ENCODE measurements at places on chromosomes 4 and X. TPM values are rescaled to one million over a fixed set of nuclear protein-coding genes. Genes with fewer than 3 reads are reported as not detected.

- DNase-seq = no peak
Measured at GRCh38 chrX:77743720-77744119, 42.3 kb downstream of the ATRX start.

- no peak for DNase-seq
Measured at GRCh38 chr4:90198086-90198847, 71.1 kb downstream of the CCSER1 start.

GRCh38 chr4:177190995-177191580 is 118.6 kb upstream of the NEIL3 start:
- no peak for DNase-seq

DNA sequence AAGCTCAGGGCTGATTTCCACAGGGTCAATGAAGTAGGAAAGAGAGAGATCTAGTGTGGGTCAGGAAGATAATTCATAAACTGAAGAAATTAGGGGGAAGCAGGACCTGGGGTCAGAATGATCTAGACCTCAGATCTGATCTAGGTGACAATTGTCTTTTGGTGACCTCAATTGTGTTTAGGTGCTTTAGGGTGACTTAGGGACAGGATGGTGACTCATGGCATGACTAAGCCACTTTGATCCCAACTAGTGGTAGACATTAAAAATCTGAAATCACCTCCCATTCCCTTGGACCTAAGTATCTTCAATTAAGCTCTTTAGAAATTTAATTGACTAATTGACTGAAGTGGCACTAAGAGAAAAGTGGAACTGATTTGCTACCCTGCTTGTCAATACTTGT is 36.7 kb upstream of the GRXCR1 start:
- no peak for DNase-seq

GRCh38 chrX:111083081-111083480 is 12.9 kb upstream of the PAK3 start:
- DNase-seq = no peak

LEF1 gene
- total RNA-seq = 9.5 TPM

GRCh38 chr4:36326476-36327029 is 45.1 kb downstream of the DTHD1 start:
- no peak for DNase-seq

DNA sequence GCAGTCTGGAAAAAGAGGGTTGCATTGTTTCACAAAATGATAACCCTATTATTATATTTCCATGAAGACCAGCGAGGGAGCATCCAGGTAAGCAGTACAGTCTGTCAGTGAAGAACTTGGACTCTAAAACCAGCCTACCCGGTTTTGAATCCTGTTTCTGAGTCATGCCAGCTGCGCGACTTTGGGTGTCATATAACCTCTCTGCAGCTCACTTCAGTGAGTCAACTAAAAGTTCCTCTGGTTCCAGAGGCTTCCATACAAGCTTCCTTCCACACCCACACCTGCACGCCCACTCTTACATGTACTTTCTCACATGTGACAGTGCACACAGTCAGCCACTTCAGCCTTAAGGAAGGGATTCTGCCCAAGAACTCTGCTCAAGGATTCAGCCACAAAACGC is 49.8 kb upstream of the PRPS2 start:
- DNase-seq = peak; percentile 6

- DNase-seq = no peak
Measured at GRCh38 chrX:88325634-88326033, 421.4 kb upstream of the CPXCR1 start.

DNA sequence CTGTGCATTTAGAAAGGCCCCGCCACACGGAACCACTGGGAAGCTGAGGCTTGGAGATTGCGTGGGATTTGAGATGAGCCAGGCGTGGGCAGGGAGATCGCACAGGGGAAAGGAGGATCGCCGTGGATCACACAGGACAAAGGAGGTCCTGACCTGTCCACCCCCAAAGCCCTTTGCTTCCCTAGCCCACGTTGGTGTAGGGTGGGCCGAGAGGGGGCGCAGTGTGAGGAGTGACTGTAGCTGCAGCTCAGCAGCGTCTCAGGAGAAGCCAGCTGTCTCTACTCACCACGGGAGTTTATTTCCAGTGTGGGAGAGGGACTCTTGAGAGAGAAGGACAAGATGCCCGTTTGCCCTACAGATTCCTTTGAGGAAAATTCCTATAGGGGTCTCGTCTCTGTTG is 62.1 kb downstream of the TBL1X start:
- no peak for DNase-seq

GRCh38 chr4:123430501-123430900 is 33.9 kb downstream of the SPRY1 start:
- DNase-seq = no peak

GRCh38 chrX:134599184-134599914 is 58.9 kb downstream of the PLAC1 start:
- DNase-seq = no peak

SPATA4 gene
- 0.11 TPM for total RNA-seq

DNA sequence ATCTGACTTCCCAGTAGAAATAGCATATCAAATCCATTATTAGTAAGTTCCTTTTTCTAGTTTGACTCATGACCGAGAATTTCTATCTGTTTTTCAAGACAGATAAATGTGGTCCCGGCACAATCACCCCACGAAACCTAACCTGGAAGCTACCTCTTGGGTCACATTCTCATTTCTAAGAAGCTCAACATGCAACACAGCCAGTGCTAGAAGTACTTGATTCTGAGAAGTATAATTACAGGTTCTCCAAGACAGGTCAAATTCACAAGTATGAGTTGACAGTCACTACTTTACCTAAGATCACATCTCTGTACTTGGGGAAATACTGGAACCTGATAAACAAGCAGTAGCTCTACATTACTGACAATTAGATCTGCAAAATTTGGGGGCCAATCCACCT is 54.0 kb upstream of the PLAC1 start:
- no peak for DNase-seq

TCEAL7 gene
- total RNA-seq = 74.0 TPM

DNA sequence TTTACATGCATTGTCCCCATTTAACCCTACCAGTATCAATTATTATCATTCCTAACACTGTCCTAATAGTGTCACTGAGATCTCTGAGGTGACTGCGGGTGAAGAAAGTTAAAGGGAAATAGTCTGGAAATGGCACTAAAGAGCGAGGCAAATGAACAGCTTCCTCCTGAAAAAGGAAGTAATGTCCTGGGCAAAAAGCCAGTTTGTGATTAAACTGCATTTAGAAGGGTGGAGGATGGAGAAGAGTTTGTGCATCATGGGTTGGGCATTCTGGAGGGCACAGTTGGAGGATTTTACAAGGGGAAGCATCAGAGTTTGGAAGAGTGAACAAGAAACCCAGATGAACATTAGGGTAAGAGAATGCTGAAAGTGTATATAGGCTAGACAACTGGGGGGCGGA is 60.5 kb upstream of the SLC25A4 start:
- DNase-seq = no peak

- no peak for DNase-seq
Measured at GRCh38 chr4:180682776-180683175, 1560.4 kb upstream of the TENM3 start.

FAM9C gene
- 0.05 TPM for total RNA-seq

- DNase-seq = no peak
Measured at GRCh38 chr4:73308286-73308685, 49.7 kb upstream of the ANKRD17 start.

PABPC5 gene
- total RNA-seq = 11.9 TPM

TBX22 gene
- total RNA-seq = 0.21 TPM

DNA sequence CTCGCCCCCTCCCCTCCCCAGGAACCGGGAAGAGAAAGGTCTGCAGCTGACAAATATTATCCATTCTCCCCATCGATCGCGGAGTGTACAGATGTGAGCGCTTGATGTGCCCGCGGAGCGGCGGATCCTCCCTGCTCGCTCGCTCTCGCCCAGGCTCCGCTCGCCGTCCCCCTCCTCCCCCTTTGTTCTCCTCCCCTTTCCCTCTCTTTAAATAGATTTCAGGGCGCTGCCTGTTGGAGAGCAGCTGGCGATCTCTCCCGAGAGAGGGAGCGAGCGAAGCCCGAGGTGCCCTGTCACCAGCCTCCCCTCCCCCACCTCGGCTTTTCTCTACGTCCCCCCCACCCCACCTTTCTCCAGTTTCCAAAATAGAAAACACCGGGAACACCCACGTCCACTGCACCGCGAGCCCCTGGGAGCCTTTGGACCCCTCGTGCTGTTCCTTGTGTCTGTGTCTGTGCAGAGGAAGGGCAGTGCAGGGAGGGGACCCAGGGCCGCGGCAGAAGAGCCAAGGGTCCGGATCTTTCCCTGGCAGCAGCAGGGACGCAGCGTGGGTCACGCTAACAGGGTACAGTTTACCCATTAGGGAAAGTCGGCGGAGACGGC is 56.6 kb upstream of the BCOR start:
- no peak for DNase-seq

ITGB1BP2 gene
- total RNA-seq = 19.6 TPM

DNA sequence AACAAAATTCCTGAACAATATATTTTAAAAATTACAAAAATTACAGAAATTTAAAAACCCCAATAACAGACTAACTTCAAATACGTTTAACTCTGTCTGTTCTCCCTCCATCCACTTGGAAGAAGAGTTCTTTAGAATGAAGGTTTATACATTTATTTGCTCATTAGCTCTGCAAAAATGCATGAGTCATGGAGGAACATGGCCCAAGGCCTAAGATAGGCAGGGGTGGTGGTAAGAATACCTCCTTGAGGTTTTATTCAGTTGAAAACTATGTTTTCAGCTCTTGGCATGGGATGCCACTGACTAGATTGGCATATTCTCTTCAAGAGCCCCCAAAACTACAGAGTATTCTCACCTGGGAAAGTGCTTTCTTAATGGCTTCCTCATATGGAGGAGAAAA is 8.8 kb upstream of the LRRC66 start:
- DNase-seq = no peak

TEC gene
- total RNA-seq = 2.6 TPM

DNA sequence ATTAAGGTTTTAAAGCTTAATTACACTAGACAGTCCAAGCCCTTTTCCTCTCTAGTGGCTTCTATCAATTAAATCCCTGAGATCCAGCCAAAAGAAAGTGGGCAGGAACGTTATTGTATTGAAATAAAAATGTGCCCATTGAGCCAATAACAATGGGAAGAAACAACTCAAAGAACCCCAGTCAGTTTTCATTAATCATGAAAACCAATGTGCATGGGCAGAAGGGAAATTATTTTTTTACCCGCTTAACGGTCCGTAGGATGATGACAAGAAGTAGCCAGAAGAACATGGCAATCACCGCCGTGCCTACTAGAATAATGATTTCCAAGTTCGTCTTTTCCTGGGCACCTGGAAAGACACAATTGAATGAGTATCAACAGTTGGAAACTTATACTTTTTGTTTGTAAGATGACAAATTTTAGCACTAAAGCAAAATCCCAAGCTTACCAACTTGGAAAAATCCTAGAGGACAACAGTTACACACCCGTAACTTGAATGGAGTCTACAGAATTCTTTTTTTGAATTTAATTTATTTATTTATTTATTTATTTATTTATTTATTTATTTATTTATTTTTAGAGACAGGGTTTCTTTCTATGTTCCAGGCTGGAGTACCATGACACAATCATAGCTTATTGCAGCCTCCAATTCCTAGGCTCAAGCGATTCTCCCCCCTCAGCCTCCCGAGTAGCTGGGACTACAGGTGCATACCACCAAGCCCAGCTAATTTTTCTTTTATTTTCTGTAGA is 26.8 kb downstream of the KDR start:
- DNase-seq = no peak

- no peak for DNase-seq
Measured at GRCh38 chrX:154809939-154810665, 4.8 kb upstream of the MPP1 start.

BMP15 gene
- total RNA-seq = not detected

LINC00632 gene
- 173 TPM for total RNA-seq

DNA sequence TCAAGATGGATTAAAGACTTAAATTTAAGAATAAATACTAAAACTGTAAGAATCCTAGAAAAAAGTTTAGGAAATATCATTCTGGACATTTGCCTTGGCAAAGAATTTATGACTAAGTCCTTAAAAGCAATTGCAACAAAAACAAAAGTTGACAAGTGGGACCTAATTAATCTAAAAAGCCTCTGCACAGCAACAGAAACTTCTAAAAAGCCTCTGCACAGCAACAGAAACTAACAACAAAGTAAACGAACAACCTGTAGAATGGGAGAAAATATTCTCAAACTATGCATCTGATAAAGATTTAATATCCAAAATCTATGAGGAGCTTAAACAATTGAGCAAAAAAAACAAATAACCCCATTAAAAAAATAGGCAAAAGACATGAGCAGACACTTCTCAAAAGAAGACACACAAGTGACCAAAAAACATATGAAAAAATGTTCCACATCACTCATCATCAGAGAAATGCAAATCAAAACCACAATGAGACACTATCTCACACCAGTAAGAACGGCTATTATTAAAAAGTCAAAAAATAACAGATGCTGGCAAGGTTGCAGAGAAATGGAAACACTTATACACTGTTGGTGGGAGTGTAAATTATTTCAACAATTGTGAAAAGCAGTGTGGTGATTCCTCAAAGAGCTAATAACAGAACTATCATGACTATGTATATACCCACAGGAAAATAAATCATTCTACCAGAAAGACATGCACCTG is 5.5 kb upstream of the OPRPN start:
- no peak for DNase-seq

- DNase-seq = peak; percentile 76
Measured at GRCh38 chrX:103687696-103688201, 1.2 kb upstream of the MORF4L2 start.

GRCh38 chr4:95272036-95272435 is 276.7 kb downstream of the UNC5C start:
- DNase-seq = no peak

GRCh38 chr4:25815586-25815985 is 47.2 kb downstream of the SEL1L3 start:
- DNase-seq = no peak

DNA sequence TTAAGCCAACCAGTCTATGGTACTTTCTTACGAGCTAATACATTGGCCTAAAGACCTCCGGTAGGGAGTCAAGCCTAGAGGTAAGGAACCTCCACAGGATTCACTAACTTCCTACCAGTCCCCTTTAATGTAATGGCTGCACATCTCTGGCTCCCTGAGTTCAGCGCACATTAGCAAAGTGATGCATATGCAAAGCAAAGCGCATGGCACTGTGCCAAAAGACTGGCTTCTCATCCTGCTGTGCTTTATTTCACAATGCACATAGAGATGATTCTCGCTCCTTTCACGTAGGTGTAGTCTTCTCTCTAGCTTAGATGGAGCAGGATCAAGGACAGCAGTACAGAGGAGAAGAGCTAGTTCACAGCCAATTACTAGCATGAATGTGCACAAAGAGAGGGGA is 14.6 kb upstream of the CLTRN start:
- no peak for DNase-seq

Measured in urinary bladder (tissue), 4 donors.